ENCODE measurements at places on chromosomes 5 and 9. TPM values are rescaled to one million over a fixed set of nuclear protein-coding genes. Genes with fewer than 3 reads are reported as not detected.

DNA sequence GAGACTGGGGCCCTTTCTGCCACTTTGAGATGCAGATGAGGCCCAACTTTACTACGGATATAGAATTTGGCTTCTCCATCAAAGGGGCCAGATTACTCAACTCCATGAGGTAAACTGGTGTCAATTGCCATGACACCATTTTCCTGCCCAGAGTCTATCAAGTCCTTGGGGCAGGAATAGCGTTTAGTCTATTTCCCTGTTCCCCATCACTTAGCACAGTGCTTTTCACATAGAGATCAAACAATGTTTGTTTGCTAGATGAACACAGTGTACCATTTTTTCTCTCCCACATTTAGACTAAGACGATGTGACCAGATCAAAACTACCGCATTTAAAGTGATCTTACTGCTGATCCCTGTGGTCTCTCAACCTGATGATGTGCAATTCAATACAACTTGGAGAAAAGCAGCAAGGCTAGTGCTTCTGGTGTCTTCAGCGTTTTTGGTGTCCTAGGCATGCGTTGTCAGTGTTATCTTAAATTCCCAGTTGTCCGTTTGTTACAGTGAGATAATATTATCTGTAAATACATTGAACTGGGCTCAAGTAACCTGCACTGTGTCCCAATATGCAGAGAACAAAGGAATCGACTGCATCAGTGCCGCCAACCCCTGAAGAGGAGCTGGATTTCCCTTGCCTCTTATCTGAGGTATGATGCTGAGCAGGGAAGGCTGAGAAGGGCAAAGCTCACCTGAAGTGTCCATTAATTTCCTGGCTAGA lies 446.2 kb downstream of the PLK2 start:
- DNase-seq, result no peak

GRCh38 chr5:7793895-7794294 lies 57.0 kb downstream of the CFAP90 start:
- no peak for DNase-seq

GRCh38 chr9:136323371-136323789 lies 4.0 kb upstream of the GPSM1 start:
- no peak for DNase-seq

GRCh38 chr9:121823451-121824169 lies 172.2 kb downstream of the DAB2IP start:
- no peak for DNase-seq

The SPATA31A3 gene
- polyA plus RNA-seq, result not detected

The DNAH5 gene
- polyA plus RNA-seq, result 1.1 TPM

- peak; percentile 92 for DNase-seq
Observed at GRCh38 chr5:36156619-36157018, 4.7 kb downstream of the SKP2 start.

The TIMD4 gene
- not detected for polyA plus RNA-seq

GRCh38 chr5:151449297-151449696 lies 1.9 kb downstream of the SLC36A1 start:
- no peak for DNase-seq
